Thoracic aorta (tissue), 2 donors: ENCODE measurements at places on chromosomes 12 and 14. TPM values are rescaled to one million over a fixed set of nuclear protein-coding genes. Genes with fewer than 3 reads are reported as not detected.
A peak's percentile ranks its signal among the peaks of the same experiment; 100 is the strongest.

Gene POLE2
- 0.27 TPM for total RNA-seq

Gene TMPRSS12
- not detected for total RNA-seq

Gene IL31
- not detected for total RNA-seq

DNA sequence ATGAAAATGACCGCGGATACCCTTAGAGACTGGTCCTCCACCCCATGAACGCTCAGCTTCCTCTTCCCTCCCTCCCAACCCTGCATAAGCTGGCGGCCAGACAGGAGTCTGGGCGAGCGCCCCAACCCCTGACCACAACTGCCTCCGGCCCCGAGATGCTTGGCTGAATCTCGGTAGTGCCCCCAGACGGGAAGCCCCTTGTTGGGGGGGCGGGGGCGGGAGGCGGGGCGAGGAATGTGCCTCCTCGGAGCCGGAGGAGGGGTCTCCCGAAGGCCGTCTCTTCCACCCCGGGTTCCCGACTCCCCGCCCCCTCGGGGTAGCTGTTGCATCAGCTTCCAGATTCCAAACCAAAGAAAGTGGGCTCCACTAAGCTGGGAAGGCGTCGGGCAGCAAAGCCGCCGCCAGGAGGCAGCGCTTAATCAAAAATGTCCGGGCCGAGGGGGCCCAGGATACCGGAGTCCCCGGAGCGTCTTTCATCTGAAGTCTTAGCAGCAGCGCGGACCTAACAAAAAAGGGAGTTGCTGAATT lies 7.1 kb upstream of the MRPL52 start:
- no peak for DNase-seq
- peak overlapping the region; percentile 66 for H3K27ac ChIP-seq
- no peaks in the 10 kb centered on the region for H3K36me3 ChIP-seq
- peak overlapping the region; percentile 72 for H3K4me3 ChIP-seq
- H3K27me3 ChIP-seq = no peaks in the 10 kb centered on the region
- peaks cover 11% of the 10 kb centered on the region for H3K4me1 ChIP-seq

DNA sequence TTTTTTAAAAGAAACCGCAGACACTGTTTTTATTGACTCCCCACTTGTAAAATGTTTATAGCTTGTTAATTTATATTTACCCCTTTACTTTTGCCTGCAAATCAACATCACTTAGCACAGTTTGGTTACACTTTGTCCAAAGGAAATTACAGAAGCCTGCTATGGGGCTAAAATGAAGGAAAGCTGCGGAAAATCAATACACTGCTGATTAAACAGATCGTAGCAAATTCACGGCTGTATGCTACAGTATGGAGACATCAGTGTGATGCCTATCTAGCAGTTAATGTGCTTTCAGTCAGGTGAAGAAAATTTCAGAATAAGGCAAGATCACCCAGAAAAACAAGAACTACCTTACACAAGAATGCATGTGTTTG lies 110.0 kb downstream of the FOXG1 start:
- no peak for DNase-seq
- no peaks in the 10 kb centered on the region for H3K4me1 ChIP-seq
- no peaks in the 10 kb centered on the region for H3K27me3 ChIP-seq
- no peak overlapping the region for H3K27ac ChIP-seq

DNA sequence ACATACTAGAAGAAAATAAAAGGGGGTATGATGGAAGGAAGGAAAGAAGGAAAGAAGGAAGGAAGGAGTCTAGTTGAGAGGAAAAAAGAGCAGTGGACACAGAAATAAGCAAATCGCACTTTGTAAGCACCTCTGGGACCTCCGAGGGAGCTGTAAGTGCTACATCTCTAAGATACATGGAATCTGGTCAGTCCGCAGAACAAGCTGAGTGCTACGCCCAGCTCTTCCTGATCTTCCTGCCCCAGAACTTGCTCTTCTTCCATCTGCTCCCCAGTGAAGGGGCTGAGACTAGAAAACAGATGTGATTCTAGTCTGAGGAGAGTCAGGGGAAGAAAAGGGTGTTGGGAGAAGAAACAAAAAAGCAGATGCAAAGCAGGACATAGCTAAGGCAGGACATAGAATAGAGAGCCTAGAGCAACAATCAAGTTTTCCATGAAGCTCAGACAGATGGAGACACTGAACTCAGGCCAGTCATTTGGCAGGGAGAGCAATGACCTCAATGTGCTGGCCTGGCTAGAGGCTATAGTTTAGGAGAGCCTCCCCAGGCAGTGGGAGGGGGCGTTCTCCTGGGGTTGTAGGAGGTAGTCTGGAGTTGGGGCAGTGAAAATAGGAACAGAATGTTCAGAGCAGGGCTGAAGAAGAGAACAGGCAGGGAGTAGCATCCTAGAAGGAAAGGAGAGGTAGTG lies 1.7 kb upstream of the MFAP5 start:
- H3K4me1 ChIP-seq = no peaks in the 10 kb centered on the region
- no peaks in the 10 kb centered on the region for H3K36me3 ChIP-seq
- no peaks in the 10 kb centered on the region for H3K27me3 ChIP-seq

DNA sequence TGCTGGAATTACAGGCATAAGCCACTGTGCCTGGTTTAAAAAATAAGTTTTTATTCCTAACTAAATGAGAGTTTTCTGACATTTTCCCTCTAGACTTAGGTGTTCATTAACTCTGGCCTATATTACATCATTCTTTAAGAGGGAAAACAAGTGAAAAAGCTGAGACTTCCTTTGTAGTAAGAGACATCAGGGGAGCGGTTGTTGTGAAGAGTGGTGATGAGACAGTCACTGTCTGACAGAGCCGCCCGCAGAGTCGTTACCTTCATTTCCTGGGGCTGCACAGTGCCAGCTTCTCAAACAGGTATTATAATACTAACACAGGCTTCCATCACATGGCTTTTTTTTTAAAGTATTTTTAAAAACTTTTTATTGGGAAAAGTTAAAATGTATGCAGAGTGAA lies 19.7 kb upstream of the TDRD9 start:
- H3K27ac ChIP-seq = no peak overlapping the region
- H3K4me1 ChIP-seq = peaks cover 8% of the 10 kb centered on the region
- H3K36me3 ChIP-seq = peaks cover 25% of the 10 kb centered on the region
- no peak overlapping the region for H3K4me3 ChIP-seq
- DNase-seq = no peak

DNA sequence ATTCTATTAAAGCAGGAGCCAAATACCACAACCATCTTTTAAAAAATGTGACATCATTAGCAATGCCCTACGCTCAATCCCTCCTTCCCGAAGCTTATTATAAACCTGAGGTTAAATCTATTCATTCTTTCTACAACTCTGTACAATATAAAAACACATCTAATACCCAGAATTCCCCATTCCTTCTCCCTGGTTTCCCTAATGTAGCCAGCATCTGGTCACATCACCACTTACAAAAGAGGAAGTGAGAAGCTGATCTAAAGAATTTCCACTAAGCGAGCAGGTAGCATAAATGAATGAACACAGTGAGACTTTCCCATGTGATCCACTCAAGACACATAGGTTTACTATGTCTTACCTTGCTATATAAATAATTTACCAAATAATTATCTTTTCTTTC lies 90.4 kb downstream of the LRP6 start:
- DNase-seq = no peak
- no peak overlapping the region for H3K27ac ChIP-seq
- no peaks in the 10 kb centered on the region for H3K36me3 ChIP-seq
- no peak overlapping the region for H3K4me3 ChIP-seq
- H3K4me1 ChIP-seq = peaks cover 20% of the 10 kb centered on the region

GRCh38 chr14:72064501-72064900 lies 132.3 kb downstream of the RGS6 start:
- no peaks in the 10 kb centered on the region for H3K4me1 ChIP-seq
- no peak overlapping the region for H3K4me3 ChIP-seq
- no peaks in the 10 kb centered on the region for H3K27me3 ChIP-seq

GRCh38 chr12:27277846-27278260 lies 33.8 kb downstream of the STK38L start:
- H3K36me3 ChIP-seq = no peaks in the 10 kb centered on the region
- H3K4me3 ChIP-seq = peak overlapping the region; percentile 44
- peak; percentile 60 for DNase-seq
- peak overlapping the region; percentile 87 for H3K27ac ChIP-seq

GRCh38 chr12:12721814-12722434 lies 4.8 kb downstream of the CDKN1B start:
- peak overlapping the region; percentile 99 for H3K27ac ChIP-seq
- no peak for DNase-seq
- H3K4me3 ChIP-seq = peak overlapping the region; percentile 89
- peaks cover 51% of the 10 kb centered on the region for H3K4me1 ChIP-seq

DNA sequence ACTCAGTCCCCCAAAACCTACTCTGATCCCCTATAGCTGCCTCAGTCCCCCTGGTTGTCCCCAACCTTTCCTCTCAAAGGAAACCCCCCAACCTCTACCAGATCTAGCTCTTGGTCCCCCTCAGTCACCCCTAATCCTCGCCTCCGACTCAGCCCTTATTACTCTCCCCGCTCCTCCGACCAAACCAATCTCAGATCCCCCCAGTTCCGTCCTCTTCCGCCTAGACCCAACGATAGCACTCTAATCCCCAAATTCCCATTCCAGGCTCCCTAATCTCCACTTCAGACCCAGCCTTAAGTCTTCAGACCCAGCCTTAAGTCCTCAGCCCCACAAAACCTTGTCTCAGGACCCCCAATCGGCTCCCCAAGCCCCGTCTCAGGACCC lies 612 bp downstream of the VPS37B start:
- H3K36me3 ChIP-seq = no peaks in the 10 kb centered on the region
- H3K4me1 ChIP-seq = peaks cover 39% of the 10 kb centered on the region
- H3K4me3 ChIP-seq = peak overlapping the region; percentile 91
- no peaks in the 10 kb centered on the region for H3K27me3 ChIP-seq

DNA sequence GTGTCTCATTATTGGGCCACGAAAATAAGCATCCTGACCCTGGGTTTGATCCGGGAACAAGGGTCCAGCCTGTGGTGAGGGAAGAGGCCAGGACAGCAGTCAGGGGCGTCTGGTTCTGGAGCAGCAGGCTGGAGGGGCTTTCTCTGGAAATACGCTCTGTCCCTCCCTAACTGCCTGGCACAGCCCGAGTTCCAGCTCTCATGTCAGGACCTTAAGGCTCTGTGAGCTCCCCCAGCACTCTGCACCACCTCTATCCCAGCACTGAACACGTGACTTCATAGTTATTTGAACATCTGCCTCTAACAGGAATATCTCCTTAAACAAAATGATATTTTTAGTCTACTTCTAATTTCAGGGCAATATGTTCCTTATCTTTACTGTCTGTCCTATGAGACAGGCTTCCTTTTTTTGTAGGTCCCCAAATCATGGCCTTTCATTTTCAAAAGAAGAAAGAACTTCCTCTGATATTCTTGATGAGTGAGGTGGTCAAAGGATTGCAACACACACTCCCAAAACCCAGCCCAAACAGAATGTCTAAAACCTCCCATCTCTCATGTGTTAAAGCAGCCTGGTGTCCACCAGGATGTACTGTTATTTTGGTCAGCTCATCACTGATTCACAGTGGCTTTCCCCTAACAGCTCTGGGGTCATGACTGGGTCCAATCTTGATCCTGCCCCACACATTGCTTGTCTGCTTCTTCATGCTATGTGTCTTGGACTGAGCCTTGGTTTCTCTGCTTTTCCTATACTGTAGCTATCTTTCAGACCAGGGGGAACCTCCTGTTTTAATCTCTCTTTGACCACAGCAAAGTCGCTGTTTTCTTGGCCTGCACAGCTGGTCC lies 9.7 kb downstream of the AQP6 start:
- no peak for DNase-seq
- no peaks in the 10 kb centered on the region for H3K36me3 ChIP-seq
- H3K27me3 ChIP-seq = no peaks in the 10 kb centered on the region
- no peak overlapping the region for H3K4me3 ChIP-seq
- H3K4me1 ChIP-seq = peaks cover 11% of the 10 kb centered on the region
- H3K27ac ChIP-seq = no peak overlapping the region

GRCh38 chr12:105167346-105167745 lies 59.8 kb downstream of the WASHC4 start:
- no peak overlapping the region for H3K4me3 ChIP-seq
- H3K4me1 ChIP-seq = no peaks in the 10 kb centered on the region
- no peak for DNase-seq
- H3K36me3 ChIP-seq = peaks cover 15% of the 10 kb centered on the region
- H3K27me3 ChIP-seq = no peaks in the 10 kb centered on the region

GRCh38 chr14:76901171-76902055 lies 75.2 kb downstream of the LRRC74A start:
- DNase-seq = no peak
- H3K27me3 ChIP-seq = no peaks in the 10 kb centered on the region
- H3K36me3 ChIP-seq = no peaks in the 10 kb centered on the region
- no peak overlapping the region for H3K4me3 ChIP-seq
- peaks cover 24% of the 10 kb centered on the region for H3K4me1 ChIP-seq

DNA sequence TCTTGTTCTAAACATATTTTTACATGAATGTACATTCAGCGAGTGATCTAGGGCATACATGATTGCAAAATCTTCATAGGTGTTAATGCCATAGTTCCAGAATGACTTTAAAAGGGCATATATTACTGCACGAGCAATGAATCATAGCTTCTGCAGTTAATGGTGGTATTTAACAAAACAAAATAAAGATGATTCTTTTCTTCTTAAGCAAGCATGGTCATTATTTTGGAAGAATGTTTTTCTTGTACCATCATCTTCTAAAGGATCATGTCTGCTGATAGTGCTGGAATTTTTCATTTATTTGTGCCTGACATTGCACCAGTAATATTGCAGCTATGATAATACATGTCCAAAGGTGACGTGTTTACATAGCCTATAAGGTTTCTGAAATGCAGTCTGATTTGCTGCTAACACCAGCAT lies 388.6 kb downstream of the CCDC91 start:
- no peaks in the 10 kb centered on the region for H3K4me1 ChIP-seq
- H3K27ac ChIP-seq = no peak overlapping the region
- H3K27me3 ChIP-seq = no peaks in the 10 kb centered on the region
- H3K4me3 ChIP-seq = no peak overlapping the region
- no peak for DNase-seq

- H3K36me3 ChIP-seq = no peaks in the 10 kb centered on the region
- peaks cover 4% of the 10 kb centered on the region for H3K4me1 ChIP-seq
- no peak for DNase-seq
- H3K4me3 ChIP-seq = peak overlapping the region; percentile 61
- H3K27me3 ChIP-seq = no peaks in the 10 kb centered on the region
Measured at GRCh38 chr14:21191809-21192446, 36.1 kb upstream of the OR5AU1 start.

- no peak for DNase-seq
- H3K27me3 ChIP-seq = no peaks in the 10 kb centered on the region
- no peak overlapping the region for H3K27ac ChIP-seq
Measured at GRCh38 chr12:32471591-32472001, 72.2 kb downstream of the FGD4 start.

DNA sequence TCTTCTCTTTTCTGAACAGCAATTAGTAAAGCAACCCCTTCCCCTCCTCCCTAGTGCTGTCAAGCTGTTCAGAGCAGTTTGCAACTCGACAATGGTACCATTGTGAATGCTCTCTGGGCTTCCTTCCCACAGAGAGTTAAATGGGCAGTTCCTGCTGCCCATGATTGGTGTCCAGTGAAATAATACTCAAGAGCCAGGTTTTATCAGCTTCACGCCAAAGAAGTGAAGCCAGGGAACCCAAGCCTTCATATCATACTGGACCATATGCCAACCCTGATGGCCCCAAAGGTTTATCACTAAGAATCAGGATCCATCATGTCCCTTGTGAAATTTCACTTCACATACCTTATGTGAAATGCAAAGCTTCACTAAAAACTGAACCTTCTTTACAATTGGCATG lies 24.7 kb downstream of the INSM2 start:
- no peaks in the 10 kb centered on the region for H3K27me3 ChIP-seq
- no peak overlapping the region for H3K27ac ChIP-seq
- no peak overlapping the region for H3K4me3 ChIP-seq
- H3K4me1 ChIP-seq = peaks cover 4% of the 10 kb centered on the region
- H3K36me3 ChIP-seq = peaks cover 3% of the 10 kb centered on the region
